Stimulated activated CD8-positive, alpha-beta memory T cell treated with anti-CD3 and anti-CD28 coated beads, Interleukin-15, amount 100 ng/mL, for 1 hour (primary cell): ENCODE measurements at places on chromosomes 13 and 19.

- no peak for DNase-seq
Measured at GRCh38 chr19:33071887-33072286, 7.2 kb upstream of the RHPN2 start.

GRCh38 chr13:59261928-59262488, 901.7 kb downstream of the DIAPH3 start:
- no peak for DNase-seq

GRCh38 chr13:37587236-37587635, 11.3 kb downstream of the POSTN start:
- DNase-seq: no peak

DNA sequence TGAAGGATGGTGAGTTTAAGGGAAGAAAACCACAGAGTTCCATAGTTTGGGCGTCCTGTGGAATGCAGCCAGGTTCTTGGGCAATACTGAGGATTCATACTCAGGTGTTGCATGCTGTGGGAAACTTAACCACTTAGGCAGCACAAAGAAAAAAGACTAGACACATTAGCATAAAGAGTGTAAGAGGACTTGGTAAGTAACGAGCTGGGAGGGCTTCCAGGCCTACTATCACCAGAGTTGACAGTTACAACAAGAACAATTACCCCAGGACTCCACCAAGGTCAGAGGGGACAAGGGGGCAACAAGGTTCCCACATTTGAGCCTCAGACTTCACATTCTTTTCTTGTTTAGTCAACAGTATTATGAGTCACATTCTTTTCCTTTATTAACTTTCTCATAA, 33.2 kb downstream of the KCTD12 start:
- no peak for DNase-seq

- no peak for DNase-seq
Measured at GRCh38 chr13:19153782-19154450, 27.7 kb downstream of the TUBA3C start.

DNA sequence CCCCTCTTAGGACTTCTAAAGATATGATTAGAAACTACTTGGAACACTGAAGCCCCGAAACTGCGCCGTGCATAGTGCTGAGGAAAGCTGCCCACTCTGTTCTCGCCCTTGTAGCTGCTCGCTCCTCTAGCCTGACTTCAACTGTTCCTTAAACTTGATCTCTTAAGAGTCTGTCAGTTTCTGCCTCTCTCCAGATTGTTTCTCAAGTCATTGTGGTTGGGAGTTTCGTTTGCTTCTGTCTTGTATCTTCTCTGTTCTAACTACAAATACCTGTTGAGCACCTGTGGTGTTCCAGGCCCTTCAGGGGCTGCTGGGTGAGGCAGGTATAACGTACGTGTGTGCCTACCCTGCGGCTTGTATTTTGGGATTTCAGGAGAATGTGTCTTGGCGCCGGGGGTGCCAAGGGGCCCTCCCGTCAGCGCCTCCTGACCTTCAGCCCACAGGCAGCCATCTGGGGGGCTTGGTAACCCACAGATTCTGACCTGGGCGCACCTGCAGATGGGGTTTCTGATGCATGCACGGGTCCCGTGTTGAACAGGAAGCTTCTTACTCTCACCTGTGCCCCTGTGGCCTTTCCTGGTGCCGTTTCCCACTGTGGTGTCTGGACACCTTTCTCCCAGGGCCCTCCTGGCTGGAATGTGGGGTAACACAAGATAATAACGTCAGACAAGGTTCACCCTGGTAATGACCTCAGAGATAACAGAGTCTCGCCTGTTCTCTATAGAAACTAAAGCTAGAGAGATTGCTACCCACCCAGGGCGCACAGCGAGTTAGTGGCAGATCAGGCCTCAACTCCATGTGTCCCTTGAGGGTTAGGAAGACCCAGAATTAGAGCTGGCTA, 17.2 kb upstream of the DCUN1D2 start:
- no peak for DNase-seq

DNA sequence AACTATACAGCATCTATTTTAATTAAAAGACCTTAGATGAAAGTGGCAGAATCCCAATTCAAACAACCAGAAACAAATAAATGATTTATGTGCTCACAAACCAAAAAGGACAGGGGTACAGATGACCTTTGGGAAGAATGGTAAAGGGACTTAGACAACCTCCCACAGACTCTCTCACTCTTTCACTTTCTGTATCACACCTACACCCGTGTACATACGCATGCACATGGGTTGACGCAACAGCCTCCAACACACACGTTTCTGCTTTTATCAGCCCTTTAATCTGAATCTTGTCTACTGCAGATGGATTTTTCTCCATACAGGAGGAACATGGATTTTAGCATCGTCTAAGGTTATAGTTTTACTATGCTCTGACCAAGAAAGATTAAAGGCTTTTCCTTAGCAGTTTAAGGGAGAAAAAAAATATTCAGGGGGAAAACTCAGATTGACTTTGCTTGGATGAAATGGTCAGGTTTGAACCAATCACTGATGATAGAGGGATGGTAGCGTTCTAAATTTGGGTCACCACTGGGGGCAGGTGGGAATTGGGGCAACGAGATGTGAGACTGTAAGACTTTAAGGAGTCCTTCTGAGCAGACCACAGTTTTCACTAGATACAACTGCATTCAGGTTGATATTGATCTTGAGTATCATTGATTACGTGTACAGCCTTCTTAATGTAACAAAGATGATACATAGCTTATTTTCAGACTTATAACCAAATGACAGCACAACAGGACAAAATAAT, 166.1 kb downstream of the ITGBL1 start:
- no peak for DNase-seq

DNA sequence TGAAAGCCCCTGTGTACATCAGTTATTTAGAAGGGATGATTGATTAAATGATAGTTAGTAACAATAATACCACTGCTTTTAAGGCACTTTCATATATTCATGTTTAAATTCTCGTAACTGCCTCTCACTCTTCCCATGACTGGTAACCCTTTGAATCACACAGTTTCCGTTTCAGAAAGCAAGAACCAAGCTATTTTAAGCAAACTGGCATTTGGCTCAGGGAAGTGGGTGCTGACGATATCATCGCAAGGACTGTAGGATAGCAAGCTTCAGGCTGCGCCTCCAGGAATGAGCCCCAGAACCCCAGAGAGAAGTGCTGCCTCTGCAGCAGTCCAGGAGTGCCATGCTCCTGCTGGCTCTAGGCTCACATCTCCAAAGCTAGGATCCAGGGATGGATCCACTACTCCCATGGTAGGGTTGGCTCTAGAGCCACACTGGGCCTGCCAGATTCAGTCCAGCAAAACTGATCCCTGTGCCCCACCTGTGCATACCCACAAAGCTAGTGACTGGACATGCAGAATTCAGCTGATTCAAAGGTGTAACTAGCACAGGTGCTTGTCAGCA, 313.5 kb downstream of the SLC7A1 start:
- no peak for DNase-seq

DNA sequence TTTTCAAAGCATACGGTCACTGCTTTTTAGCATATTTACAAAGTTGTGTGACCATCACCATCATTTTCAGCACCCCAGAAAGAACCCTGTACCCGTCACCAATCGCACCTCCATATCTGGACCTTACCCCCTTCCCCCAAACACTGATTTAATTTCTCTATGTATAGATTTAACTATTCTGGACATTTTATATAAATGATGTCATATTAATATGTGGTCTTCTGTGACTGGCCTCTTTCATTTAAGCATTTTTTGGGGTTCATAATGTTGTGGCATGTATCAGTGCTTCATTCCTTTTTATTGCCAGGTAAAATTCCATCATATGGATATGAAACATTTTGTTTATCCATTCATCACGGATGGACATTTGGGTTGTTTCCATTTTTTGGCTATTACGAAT, 74.0 kb downstream of the TBC1D4 start:
- no peak for DNase-seq

DNA sequence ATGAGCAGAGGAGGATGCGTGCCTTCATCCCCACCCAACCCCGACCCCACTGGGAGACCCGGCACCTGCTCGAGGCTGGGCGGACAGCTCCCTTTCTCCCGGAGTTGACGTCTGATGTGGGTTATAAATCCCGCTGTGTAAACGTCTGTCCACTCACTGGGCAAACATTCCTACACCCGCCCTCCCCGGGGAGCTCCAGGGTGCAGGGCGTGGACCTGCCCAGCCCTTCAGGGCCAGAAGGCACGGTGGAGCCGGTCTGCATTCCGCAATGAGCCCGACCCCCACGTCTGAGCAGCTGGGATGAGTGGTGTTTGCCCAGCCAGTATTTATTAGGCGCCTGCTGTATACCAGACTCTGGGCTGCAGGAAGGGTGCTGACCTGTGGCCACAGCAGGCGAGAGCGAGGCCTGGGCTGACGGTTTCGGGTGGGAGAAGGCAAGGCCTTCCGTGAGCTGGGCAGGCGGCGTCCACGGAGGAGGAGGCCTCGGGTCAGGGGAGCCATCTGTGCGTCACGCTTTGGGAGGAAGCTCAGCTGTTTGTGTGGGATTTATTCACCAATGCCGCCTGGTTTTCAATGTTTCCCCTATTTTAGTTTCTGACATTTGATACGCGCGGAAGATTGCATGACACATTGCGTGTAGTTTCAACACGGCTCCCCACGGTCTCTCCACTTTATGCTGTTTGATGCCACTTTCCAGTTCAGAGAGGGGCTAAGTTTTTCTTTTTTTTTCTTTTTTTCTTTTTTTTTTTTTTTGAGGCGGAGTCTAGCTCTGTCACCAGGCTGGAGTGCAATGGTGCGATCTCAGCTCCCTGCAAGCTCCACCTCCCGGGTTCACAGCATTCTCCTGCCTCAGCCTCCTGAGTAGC, 2.0 kb downstream of the MISP start:
- DNase-seq: no peak

DNA sequence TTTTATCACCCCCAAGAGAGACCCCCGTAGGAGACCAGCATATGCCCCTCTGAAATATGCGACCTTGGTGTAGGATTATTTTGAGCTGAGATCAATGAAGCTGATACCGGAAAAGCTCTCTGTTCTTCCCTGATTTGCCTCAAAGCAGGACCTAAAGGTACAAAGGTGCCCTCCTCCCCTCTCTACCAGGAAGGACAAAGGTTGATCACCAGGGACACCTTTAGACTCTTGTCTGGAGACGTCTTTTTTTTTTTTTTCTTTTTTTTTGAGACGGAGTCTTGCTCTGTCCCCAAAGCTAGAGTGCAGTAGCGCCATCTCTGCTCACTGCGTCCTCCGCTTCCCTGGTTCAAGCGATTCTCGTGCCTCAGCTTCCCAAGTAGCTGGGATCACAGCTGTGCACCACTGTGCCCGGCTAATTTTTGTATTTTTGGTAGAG, 792 bp upstream of the PEX11G start:
- DNase-seq: no peak

DNA sequence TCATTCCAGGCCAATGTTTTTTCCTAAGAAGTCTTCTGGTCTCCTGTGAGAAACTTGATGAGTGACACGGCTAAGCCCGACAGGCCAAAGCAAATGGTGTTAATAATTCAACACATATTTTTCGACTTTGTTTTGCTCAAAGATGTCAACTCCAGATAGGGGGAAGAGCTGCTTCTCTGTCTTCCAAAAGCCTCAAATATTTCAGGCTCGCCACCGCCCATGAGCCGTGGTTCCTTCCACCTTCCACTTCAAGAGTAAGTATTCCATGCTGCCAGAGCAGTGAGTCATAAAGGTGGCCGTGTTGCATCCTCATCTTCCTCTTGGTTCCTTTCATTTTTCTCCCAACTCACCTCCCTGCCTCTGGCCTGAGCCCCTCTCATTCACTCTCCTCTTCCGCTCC, 272.6 kb downstream of the EFNB2 start:
- DNase-seq: no peak

GRCh38 chr19:29583196-29583999, 22.7 kb upstream of the POP4 start:
- no peak for DNase-seq

GRCh38 chr19:14113762-14114414, 3.7 kb downstream of the PRKACA start:
- no peak for DNase-seq

- DNase-seq: no peak
Measured at GRCh38 chr19:1489463-1490310, 463 bp downstream of the PCSK4 start.

- DNase-seq: peak; percentile 32
Measured at GRCh38 chr19:14147797-14148605, 11.6 kb upstream of the ASF1B start.

DNA sequence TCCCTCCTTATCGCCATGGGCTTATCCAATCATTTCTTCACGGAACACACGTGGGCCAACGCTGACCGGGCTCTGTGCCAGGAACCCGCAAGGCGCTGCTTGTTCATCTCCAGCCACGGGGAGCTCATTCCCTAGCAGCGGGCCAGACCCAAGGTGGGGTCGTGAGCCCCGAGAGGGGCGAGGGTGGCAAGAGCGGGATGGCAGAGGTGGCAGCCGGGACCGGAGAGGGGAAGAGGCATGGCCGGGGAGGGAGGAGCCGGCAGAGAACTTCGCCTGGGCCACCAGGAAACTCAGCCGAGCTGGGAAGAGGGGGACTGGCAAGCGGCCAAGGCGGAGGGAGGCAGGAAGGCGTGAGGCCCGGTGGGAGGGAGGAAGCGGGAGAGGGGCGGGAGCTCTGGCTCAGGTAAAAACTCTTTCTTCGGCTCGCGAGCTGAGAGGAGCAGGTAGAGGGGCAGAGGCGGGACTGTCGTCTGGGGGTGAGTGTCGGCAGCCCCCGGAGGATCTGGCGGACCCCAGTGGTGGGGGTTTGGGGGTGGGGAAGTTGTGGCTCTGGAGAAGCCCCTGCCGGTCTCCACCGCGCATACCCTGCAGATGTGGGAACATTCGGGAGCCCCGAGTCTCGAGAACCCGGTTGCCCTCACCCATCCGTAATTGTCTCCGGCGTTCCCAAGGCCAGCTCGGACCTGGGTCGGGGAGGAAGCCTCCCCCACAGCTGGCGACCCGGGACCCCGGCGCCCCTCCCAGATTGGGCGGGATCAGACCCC, at the start of gene B3GNT3:
TSS of gene B3GNT3 (plus strand) at position 408 of the 764 bp plus-strand sequence. CDS start 12,670 bp downstream, outside the sequence.
- no peak for DNase-seq

- no peak for DNase-seq
Measured at GRCh38 chr19:35206379-35206778, 22.2 kb downstream of the FAM187B start.

- no peak for DNase-seq
Measured at GRCh38 chr19:1264801-1265614, 4.1 kb upstream of the CIRBP start.

DNA sequence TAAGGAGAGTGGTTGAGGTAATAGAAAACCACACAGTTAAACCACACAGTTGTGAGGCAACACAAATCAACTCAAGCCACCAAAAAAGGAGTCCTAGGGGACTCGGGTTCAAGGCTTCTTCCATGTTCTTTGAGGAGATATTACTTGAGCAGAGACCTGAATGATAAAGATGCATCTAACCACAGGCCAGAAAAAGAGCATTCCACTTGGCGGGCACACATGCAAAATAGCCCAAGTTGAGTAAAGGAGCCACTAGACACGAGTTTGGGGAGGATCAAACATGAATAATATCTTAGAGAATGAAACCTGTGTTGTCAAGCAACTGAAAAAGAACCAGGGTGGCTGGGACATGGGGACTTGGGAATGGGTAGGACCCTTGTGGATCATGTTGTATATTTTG, 30.2 kb downstream of the NLRP4 start:
- no peak for DNase-seq

- DNase-seq: no peak
Measured at GRCh38 chr13:95437561-95437960, 115.0 kb upstream of the CLDN10 start.
